NCI-H82 (cell line): ENCODE measurements at places on chromosomes 3 and 15.

DNA sequence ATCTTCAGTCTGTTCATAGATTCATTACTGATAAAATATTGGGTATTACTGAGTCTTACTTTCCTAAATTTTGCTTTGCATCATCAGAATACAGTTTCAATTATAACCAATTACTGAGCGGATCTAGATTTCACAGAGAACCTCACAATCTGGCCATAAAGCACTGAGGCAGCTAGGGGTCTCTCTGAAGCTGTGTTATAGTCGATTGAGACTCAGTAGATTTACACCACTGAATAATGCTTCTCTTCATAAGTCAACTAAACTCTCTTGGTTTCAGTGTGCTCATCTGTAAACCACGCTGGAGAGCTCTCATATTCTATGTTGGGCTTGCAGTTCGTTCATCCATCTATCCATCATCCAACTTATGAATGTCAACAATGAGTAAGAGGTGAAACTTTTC, 180.6 kb downstream of the GREM1 start:
- no peak for DNase-seq

DNA sequence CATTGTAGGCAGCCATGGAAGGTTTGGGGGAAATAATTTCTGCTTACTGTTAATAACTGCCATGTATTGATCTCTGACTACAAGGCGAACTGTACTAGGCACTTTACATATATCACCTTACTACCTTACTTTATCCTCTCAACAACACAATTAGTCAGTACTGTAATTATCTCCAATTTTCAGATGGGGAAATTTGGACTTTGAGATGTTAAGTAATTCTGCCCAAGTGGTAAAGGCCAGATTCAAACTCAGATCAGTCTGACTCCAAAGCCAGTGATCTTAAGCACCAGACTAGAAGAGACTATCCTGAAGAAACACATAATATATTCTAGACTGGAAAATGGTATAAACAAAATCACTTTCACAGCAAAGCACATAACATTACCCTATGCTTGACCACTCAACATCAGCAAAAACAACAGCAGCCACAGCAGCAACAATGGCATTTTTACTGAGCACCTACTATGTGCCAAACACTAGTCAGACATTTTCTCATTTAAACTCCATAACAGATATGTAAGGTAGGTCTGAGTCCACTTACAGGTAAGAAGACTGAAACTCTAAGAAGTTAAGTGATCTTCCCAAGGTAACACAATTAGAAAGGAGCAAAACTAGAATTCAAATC, 13.1 kb downstream of the MTHFS start:
- DNase-seq: no peak

- DNase-seq: peak; percentile 52
Measured at GRCh38 chr3:187274977-187275338, 16.6 kb downstream of the MASP1 start.

GRCh38 chr3:124845406-124845805, 41.8 kb downstream of the ITGB5 start:
- no peak for DNase-seq

DNA sequence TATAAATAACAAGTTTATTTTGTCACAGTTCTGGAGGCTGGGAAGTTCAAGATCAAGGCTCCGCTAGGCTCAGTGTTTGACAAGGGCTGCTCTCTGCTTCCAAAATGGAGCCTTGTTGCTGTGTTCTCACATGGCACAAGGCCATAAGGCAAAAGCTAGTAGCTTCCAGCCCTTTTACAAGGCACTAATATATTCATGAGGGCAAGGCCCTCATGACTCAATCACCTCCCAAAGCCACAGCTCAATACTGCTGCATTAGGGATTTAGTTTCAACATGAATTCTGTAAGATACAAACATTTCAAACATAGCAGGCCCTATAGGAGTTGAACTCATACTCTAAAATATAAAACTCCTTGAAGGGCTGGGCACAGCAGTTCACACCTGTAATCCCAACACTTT, 30.2 kb downstream of the ZBTB11 start:
- no peak for DNase-seq

DNA sequence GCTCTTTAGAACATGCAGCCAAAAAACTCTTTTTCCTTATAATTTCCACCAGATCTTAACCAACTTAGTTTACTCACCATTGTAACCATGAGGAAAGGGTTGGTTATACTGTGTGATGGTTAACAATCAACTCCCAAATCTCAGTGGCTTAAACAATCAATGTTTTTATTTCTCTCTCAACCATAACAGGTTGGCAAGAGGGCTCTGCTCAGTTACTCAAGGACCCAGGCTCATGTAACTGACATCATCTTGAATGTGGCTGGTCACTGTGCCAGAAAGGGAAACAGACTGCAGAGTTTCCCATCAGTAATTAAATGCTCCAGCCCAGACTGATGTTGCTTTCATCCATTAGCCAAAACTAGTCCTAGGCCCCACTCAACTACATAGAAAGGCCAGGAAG, 69.0 kb downstream of the ANKRD28 start:
- no peak for DNase-seq

DNA sequence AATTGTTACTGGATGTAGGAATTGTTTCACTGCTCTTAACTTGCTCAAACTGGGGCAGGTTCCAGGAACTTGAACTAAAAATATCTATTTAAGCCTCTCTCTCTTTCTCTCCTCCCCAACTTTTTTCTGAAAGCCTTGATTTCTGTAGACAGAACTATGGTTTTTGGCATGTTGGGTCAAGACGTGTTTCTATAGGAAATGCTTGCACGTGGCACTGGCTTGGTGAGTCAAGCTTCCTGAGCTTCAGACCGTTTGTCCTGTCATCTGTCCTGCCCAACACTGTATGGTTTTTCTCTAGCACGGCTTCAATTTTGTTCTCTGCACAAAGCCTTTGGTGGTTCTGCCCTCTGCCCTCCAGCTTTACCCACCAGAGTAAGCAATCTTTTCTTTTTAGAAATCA, 13.5 kb downstream of the EAF1 start:
- DNase-seq: no peak

DNA sequence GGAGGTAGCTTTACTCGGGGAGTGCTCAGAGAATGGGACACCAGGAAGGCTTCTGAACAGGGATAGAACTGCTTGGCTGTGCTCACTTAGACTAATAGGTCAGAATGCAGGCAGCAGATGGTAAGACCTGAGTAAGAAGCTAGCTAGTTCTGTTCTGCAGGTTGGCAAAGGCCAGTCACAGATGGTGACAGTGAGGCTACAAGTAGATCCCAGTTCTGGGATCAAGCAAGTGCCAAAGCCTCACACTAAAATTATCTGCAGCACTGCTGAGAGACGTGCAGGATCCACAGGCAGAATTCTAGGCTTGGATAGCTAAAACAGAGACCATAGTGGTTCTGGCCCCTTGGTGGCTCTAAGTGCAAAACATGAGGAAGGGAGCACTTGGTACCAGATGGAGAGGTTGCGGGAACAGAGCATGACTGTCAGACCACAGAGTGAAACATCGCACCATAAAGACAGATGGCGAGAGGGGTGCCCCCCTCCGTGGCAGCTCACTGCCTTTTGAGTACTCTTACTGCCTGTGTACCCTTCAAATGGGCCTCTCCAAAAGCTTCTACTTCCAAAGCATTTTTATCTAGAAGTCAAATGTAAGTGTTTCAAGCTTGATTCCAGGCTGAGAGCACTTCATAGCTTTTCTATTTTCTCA, 3.6 kb upstream of the GLCE start:
- peak; percentile 98 for DNase-seq

DNA sequence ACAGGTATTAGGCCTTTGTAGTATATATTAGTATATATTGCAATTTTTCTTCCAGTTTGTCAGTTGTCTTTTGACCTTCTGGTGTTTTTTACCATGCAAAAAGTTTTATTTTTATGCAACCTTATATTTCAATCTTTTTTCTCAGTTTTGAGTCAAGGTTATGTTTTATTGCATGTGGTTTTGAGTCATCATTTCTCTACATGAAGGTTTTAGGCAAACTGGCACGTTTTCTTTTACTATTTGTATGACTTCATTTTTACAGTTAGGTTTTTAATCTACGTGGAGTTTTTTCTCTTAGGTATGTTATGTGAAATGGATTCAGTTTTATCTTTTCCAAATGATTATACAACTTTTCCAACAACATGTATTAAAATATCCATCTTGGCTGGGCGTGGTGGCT, 36.8 kb upstream of the TCAIM start:
- no peak for DNase-seq

DNA sequence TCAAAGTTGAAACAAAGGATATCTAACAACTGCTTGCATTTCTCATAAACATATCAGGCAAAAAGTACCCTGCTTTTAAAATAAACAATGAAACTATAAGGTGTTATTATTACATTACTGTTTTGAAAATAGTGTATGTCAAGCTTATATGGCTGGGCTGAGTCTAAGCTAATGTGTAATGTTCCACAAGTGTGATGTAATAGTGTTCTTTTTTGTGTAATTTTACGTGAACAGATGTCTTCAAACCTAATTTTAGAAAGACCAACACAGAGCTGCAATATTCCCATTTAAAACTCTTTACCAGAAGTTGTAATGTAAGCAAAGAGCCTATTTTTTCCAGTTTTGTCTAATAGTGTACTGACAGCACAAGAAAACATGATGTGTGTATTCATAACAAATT, 34.0 kb downstream of the MINDY2 start:
- no peak for DNase-seq

DNA sequence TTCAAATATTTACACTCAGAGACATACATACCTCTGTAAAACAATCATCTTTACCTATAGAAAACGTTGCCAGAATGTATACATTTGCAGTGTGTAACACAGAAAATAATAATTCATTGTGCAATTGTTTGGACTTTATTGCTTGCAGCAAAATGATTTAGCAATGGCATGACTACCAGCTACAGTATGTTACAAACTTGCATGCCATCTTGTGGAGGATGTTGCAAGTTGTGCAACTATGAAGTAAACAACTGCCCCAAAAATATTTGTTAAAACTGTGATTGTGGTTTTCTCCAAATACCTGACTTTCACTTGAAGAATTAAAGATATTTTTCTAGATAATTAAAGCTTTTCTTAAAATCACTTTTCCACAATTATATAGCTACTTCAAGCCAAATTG, 27.1 kb upstream of the C3orf49 start:
- DNase-seq: peak; percentile 31

DNA sequence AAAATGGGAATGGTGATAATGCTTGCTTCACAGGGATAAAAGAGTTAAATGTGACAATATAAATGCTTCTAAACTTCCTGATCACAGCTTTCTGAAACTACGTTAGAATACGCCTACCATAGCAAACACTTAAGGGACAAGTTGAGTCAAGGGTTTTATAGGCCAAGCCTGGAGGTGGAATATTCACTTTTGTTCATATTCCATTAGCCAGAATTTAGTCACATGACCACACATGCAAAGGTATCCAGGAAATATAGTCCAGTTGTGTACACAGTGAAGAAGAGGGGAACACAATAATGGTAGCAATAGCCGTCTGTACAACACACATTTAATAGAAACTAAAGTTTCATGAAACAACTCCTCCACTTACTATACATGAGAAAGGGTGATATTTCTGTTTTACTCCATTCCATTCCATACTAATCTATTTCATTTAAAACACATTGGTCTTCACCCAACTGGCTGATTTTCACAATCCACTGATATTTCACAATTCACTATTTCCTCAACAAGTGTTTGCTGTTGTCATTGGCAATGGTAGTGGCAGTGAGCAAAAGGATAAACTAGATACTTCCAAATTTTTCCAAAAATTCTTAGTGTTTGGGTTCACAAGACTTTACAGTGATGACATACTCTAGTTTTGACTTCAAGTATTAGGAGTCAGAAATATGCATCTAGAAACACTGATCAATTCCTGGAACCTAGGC, 270.9 kb downstream of the ERC2 start:
- DNase-seq: no peak

DNA sequence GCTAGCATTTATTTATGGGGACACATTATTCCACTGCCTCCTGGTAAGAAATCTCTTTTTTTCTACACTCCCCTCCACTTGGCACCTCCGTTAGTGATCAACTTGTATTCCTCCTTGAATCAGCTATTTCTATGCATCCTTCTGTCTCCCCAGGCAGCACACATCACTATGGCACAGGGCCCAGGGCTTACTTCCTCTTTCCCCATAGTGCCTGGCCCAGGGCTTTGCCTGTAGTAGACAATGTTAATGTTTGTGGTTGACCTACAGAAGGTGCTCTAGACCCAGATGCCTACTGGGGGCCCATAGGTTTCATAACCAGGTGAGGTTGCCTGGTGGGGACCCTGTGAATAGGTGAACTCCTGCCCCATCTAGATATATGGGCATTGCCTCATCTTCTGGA, 44.9 kb downstream of the EPHB1 start:
- DNase-seq: no peak

- DNase-seq: no peak
Measured at GRCh38 chr3:10467204-10467603, 38.2 kb downstream of the ATP2B2 start.
